ENCODE measurements at places on chromosomes 5 and 9.

DNA sequence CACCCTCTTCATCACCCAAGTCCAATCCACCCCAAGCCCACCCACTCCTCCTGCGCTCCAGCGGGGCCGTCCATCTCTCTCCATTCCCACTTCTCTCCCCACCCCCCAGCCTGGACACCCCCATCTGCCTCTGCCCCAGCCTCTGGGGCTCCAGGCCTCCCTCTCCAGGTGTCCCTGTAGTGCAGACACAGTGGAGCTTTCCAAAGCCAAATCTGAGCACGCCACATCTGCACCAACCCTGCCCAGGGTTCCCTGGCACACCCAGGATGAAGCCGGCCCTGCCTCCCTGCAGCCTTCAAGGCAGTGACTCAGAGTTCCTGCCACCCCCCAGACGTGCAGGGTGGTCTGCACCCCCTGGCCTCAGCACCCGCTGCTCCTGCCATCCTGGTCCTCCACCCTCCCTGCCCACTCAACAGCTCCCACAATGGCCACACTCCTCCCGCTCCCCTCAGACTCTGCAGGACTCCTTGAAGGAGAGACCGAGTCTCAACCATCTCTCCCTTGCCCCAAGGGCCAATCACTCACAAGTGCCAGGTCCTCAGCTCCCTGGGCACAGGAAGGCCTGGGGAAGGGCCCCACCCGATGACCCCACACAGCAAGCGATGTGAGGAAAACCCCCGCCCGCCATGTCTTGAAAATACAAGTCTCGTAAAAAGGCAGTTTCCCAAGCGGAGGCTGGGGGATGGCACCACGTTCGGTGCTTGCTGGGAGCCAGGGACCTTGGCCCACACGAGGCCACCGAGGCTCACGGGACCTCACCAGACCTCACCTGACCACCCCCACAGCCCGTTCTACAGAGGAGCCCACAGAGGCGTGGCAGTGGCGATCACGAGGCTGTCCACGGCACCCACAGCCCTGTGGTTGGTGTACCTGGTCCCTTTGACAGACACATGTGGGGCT lies 22.2 kb downstream of the VAV2 start:
- DNase-seq: peak; percentile 75

- DNase-seq: no peak
Observed at GRCh38 chr9:106936680-106937079, 73.7 kb downstream of the ZNF462 start.

DNA sequence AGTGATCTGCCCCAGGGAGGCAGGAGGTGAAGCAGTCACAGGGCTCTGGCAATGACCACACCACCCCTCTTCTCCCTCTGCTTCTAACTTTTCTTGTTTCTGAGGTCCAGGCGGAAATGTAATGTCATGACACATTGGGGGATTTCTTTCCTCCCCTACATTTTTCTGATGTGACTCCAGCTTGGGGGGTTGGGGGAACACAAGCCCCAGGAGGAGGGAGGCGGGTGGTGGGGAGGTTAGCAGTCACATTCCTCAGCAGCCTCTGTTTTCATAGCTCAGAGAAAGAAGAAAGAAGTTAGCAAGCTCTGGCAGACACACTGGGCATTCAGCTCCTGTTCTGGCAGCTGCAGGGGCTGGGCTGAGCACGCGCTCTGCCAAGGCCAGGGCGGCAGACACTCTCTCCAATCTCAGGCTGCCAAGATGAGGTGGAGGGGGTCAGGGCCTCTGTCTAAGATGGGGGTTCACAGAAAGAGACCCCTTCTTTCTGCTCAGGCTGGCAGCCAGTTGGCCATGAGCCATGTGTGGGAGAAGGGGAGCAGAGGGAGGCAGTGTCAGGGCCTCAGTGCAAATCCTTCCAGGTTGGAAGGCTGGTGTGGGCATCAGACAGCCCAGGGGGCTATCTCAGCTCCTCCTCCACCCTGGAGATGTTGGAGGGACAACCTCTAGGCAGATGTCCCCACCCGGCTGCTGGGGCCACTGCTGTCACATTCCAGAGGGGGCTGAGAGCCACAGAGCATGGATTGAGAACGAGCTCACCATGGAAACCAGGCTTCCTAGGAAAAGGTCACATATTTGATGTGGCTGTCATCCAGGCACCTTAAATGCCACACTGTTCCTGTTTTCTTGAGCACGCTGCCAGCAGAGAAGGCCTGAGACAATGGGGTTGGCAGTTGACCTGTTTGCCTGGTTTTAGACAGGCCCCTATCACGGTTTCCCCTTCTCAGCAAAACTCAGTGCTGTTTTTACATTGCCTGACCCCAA lies 20.1 kb upstream of the PFDN1 start:
- DNase-seq: no peak

DNA sequence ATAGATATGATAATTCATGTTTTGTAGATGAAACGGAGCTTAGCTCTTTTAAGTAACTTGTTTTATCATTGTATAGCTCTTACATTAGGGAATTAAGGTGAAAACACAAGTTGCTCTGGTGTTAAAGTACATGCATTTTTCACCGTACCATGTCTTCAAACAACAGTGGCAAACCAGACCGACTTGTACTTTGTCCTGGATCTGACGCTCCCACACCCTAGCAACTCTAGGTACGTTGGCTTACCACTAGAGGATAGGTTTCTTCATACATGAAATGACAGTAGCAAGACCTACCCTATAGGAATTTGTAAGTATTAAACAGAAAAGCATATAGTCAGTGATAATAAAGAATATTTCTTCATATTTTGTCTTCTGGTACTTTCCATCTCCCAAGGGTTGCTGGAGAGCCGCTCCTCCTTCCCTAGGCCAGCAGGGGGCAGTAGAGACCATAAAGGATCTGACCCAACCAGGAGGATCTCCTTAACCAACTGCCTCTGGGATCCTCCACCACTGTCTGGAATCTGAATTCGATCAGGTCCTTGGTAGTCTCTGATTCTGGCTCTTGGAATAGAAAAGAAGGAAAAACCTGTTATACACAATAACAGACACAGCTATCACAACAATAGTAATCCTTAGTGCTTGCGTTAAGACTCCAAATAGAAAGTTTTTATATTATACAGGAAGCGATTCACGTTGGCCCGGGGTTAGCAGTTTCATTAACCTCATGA lies 136.7 kb downstream of the CAVIN4 start:
- DNase-seq: peak; percentile 64

- no peak for DNase-seq
Observed at GRCh38 chr5:59791617-59792016, 101.9 kb downstream of the PDE4D start.

GRCh38 chr5:38780945-38781344 lies 64.9 kb upstream of the OSMR start:
- DNase-seq: peak; percentile 90

GRCh38 chr5:72213482-72213881 lies 106.2 kb downstream of the MAP1B start:
- no peak for DNase-seq

GRCh38 chr9:78296893-78297671 lies at the start of gene PSAT1:
Gene PSAT1 (plus strand): TSS chr9:78297125. CDS start chr9:78297211, 86 bp downstream.
- DNase-seq: peak; percentile 91

GRCh38 chr5:178476972-178477754 lies 113.0 kb downstream of the COL23A1 start:
- no peak for DNase-seq

DNA sequence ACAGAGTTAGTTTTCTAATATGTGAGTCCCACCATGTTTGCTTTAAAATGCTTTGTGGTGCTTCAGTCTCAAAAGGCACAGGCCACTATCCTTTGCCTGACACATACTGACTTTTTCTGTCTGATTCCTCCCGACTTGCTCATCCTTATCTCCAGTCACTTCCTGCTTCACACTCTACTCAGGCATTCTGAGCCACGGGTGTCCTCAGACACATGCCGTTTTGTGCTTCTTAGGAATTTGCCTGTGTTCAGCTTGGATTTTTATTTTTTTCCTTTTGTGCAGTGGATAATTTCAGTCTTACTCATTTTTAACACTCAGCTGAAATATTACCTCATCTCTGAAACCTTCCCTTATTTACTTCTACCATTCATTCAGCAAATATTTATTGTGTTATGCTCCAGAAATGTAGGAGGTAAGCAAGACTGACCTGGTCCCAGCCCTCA lies 54.1 kb downstream of the MAN2A1 start:
- DNase-seq: no peak

DNA sequence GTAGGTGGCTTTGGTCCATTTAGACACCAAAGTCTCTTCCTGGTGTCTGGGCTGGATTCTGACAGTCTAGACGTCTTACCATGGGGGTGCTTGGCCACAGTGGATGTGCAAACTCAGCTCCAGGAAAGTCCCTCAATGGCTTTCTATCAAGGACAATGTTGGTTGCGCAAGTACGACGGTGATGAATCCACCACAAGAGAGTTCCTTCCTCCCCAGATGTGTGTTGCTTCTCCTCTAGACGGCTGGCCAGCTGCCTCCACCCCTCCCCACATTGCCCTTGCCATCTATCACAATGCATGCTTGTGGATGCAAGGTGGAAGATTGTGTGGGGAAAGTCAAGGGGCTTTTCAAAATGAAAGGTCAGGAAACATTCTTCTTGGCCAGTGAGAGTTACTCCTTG lies 89.7 kb upstream of the IRX2 start:
- no peak for DNase-seq

GRCh38 chr9:136775191-136775590 lies 10.9 kb upstream of the LCN15 start:
- peak; percentile 55 for DNase-seq

GRCh38 chr9:89160806-89161205 lies 17.8 kb downstream of the SHC3 start:
- DNase-seq: no peak

DNA sequence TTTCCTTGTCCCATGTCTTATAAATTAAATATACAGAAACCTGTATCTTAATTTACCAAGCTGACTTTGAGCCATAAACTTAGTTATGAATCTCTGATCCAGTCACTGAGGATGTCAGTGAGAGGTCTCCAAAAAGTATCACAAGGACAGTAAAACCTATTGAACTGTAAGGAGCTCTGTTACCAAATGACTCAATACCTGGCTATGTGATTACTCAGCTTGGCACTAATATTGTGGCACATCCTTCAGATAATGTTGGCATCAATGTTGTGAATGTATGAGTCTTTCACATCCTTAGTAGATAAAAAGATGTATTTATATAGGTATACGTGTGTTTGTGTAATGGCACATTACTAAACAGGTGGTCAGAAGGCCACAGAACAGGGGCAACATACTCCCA lies 18.0 kb upstream of the CAPSL start:
- DNase-seq: no peak

DNA sequence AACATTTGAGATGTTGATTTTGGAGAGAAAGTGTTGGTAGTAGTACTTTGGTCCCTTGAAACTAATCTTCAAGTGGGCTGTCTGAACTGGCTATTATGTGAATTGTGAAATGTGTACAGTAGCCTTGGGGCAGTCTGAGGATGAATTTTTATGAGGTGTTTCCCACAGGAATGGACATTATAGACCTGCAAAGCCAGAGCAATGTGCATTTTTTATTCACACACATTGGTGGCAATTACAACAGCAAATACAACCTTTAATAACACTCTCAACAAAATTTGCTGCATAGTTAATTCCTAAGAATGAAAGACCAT lies 147.0 kb downstream of the PAM start:
- DNase-seq: no peak

DNA sequence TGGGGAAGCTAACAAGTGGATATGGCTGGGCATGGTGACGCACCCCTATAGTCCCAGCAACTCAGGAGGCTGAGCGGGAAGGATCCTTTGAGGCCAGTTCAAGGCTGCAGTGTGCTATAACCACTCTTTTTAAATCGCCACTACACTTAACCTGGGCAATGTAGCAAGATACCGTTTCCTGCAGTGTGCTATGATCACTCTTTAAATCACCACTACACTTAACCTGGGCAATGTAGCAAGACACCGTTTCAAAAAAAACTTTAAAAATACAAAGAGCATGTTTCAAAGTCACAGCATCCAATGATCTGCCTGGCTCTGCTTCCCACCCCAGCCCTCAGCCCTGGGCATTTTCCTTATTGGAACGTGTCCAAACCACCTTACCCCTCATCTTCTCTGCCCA lies 14.5 kb downstream of the GRHPR start:
- DNase-seq: no peak

DNA sequence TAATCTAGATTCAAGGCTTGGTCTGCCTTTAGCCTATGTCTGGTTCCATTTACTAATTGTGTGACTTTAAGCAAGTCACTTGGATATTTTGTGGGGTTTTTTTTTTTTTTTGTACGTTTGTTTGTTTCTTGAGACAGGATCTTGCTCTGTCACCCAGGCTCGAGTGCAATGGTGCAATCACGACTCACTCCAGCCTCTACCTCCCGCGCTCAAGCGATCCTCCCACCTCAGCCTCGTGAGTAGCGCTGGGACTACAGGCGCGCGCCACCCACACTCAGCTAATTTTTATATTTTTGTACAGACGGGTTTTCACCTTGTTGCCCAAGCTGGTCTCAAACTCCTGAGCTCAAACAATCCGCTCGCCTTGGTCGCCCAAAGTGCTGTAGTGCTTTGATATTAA lies 1.1 kb upstream of the PFDN1 start:
- DNase-seq: no peak

- DNase-seq: no peak
Observed at GRCh38 chr5:168920019-168920810, 341.0 kb upstream of the PANK3 start.

DNA sequence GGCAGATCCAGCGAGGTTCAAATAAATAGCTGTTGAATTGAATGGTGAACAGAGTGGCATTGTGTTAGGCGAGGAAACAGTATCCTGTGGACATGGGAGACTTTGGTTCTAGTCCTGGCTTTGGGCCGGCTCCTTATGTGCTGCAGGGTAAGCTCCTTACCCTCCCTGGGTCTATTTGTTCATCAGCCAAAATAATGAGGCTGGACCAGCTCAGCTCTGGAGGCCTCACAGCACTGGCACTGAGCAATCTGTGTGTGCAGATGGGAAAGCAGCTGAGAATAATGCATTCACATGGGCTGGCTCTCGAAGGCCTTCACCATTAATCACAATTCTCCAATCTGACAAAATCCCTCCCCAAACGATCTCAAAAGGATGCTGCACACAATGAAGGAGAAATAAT lies 81.9 kb downstream of the APBA1 start:
- DNase-seq: no peak

- no peak for DNase-seq
Observed at GRCh38 chr5:162256711-162257110, 189.1 kb downstream of the GABRG2 start.

DNA sequence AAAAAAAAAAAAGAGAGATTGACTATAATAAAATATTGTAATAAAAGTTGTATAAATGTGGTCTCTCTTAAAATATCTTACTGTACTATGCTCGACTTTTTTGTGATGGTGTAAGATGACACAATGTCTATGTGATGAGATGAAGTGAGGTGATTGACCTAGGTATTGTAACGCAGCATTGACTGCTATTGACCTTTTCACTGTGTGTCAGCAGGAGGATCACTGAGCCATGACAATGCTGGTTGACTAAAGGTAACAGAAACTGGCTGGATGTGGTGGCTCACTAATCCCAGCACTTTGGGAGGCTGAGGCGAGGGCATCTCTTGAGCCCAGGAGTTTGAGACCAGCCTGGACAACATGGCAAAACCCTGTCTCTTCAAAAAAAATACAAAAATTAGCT lies 78.6 kb upstream of the MYO10 start:
- DNase-seq: no peak

GRCh38 chr9:25658571-25658970 lies 19.7 kb downstream of the TUSC1 start:
- DNase-seq: no peak

- DNase-seq: no peak
Observed at GRCh38 chr5:143501310-143502044, 98.0 kb upstream of the NR3C1 start.

All from left lung (tissue), 14 donors.